ENCODE measurements at places on chromosomes 1 and 21.

- peak; percentile 6 for DNase-seq
Measured at GRCh38 chr1:67766141-67766978, 66.9 kb downstream of the GNG12 start.

DNA sequence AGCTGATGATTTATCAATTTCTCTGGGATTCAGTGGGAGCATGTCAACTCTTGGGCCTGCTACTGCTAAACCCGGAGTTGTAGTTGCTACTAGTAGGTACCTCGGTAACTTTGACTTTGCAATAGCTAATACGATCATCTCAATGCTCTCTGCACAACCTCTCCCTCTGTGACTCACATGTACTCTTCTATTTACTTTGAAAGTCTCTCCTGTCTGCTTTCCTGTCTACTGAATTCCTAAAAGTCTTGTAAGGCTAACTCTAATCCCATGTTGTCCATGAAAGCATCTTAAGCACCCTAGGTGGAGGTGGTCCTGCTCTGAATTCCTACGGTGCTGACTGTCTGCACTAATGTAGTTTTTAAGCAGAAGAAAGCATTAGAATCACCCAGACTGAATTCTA lies 29.3 kb downstream of the SLC9C2 start:
- DNase-seq, result no peak

DNA sequence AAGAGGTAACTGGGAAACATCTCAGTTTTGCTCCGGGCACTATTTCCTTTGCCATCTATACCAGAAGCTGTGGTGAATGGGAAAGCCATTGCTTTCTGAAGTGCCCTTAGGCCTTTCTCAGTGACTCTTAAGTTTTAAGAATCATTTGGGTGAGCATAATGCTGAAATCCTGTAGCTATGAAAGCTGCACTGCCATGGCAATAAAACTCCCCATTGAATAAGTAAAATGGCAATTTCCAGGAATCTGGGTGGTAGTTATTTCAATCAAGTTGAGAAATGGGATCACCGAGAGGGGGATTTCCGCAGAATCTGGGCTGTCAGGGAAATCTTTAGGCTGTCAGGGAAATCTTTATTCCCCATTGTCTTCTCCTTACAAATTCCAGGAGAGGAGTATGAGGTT lies 26.8 kb upstream of the MACF1 start:
- no peak for DNase-seq

DNA sequence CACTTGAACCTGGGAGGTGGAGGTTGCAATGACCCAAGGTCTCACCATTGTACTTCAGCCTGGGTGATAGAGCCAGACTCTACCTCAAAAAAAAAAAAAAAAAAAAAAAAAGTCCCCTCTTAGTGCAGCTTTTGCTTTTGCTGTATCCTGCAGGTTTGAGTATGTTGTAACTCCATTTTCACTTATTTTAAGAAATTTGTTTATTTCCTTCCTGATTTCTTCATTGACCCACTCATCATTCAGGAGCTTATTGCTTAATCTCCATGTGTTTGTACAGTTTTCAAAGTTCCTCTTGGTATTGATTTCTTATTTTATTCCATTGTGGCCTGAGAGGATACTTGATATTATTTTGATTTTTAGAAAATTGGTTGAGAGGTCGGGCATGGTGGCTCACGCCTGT lies 50.9 kb upstream of the AK4 start:
- no peak for DNase-seq

DNA sequence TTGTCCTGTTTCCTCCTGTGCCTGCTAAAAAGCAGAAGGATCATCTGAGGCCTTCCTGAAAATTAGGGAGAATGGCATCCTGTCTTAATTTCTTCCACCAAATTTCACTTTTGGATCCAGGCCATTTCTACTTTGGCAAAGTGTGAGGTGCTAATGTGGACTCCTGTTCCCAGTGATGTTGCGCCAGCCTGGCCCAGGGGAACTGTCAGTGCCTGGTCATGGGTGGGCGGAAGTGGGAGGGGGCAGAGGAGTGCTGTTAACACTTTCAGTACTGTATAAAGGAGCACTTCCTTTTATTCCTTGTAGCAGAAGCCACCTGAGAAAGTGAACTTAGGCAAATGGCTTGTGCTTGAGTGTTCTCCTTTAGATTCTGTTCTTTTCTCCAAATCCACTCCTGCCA lies 19.9 kb downstream of the ELAPOR1 start:
- no peak for DNase-seq

GRCh38 chr1:3610527-3611169 lies 660 bp downstream of the MEGF6 start:
- no peak for DNase-seq

DNA sequence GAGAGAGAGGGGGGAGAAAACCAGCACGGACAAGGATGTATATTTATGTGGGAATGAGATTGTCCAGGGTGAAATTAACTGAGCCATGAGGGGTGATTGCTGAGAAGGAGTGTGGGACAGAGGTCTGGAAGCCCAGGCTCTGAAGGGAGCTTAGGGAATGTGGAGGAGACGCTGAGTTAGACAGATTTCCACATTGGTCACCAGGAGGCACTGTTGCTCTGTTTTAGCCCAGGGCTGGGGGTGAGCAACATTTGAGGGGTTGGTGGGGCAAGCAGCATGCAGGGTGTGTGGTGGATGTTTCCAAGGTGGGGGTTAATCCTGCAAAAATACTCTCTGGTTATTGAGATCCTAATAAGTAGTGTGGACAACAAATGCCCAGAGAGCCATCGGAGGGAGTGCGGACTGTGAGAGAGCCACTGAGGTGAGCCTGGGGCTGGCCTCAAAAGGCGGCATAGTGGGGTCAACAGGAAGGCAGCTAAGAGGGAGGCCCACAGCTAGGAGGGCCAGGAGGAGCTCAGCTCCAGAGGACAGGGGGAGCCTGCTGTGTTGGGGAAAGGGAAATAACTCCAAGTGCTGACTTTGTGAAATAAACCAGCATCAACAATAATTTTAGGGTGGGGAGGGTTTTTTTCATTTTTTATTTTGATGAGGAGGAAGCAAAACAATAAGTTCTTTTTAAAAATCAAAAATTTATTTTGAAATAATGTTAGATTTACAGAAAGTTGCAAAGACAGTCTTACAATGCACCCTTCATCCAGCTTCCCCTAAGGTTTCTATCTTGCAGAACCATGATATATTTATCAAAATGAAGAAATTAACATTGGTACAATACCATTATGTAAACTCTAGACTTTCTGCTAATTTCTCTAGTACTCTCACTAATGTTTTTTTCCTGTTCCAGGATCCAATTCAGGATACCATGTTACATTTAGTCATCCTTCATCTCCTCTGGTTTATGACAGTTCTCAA lies 82.8 kb upstream of the CD34 start:
- DNase-seq, result no peak

- DNase-seq, result no peak
Measured at GRCh38 chr21:38321568-38321967, 64.8 kb downstream of the KCNJ15 start.

DNA sequence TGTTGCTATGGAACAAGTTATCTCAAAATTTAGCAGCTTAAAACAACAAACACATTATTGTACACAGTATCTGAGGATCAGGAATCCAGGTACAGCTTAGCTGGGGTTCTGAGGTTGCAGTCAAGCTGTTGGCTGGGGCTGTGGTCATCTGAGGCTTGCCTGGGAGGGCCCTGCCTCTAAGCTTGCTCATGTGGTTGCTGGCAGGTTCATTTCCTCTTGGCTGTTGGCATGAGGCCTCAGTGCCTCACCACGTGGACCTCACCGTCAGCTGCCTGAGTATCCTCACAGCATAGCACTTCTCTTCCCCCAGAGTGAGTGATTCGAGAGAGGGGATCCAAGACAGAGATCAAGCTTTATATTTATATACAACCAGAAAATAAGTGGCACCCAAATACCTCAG lies 18.6 kb downstream of the NTPCR start:
- DNase-seq, result no peak

GRCh38 chr1:206753141-206753540 lies 17.4 kb upstream of the IL19 start:
- no peak for DNase-seq

GRCh38 chr1:163820766-163821165 lies 499.0 kb downstream of the NUF2 start:
- no peak for DNase-seq

DNA sequence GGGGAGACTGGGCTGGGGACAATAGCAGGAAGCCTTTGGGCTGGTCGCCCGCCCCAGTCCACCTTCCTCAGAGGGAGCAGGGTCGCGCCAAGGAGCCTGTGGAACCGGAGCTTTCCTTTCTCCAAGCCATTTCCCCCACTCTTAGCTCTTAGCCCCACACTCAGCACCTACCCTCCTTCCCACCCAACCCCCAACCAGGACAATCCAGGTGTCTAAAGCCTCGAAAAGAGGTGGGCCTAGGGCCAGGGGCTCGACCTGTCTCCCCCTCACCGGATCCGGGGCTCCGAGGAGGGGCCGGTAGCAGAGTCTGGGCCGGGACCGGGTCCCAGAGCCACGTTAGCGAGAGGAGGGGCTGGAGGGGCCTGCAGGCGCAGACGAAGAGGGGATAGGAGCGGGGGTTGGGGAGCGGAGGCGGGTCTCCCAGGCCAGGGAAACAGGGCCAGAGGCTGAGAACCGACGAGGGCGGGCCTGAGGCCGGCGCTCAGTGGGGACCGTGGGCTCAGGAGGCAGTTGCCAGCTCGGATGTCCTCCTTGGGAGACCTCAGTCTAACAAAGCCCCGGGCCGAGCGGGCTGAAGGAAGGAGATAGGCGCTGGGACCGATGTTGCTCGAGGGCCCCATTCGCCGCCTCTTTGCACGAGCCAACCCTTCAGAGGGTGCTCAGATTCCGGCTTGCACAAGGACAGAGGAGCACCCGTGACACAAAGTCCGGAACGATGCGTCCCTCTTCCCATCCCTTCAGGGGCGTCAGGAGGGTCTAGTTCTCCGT lies 943 bp downstream of the SEMA6C start:
- no peak for DNase-seq

DNA sequence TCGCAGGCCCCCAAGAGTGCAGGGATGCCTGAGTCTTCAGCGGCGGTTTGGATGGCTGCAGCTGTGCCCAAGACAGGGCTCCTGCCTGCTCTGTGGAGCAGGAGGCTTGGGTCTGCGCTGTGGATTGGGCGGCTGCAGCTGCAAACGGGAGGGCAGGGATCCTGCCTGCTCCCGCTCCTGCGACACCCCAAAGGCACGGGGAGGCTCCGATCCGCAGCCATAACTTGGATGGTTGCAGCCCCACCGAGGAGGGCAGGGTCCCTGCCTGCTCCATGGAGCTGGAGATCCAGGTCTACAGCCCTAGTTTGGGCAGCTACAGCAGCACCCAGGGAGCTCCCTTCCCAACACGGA lies 898.8 kb upstream of the NEGR1 start:
- DNase-seq, result no peak

DNA sequence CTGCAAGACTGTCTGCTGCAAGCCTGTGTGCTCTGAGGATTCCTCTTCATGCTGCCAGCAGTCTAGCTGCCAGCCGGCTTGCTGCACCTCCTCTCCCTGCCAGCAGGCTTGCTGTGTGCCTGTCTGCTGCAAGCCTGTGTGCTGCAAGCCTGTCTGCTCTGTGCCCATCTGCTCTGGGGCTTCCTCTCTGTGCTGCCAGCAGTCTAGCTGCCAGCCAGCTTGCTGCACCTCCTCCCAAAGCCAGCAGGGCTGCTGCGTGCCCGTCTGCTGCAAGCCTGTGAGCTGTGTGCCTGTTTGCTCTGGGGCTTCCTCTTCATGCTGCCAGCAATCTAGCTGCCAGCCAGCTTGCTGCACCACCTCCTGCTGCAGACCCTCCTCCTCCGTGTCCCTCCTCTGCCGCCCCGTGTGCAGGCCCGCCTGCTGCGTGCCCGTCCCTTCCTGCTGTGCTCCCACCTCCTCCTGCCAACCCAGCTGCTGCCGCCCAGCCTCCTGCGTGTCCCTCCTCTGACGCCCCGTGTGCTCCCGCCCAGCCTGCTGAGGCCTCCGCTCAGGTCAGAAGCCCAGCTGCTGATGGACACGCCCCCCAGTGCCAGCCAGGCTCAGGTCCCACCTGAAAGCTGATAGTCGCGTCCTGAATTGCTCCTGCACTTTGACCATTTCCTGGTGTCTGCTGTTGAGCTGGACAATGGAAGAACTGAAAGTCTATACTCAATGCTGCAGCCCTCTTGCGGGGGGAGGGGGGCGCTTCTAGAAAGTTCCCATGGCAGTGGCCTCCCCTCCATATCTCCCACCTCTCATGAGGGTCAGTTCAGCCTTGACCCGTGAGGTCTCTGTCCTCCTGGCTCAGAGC lies 1.2 kb downstream of the KRTAP10-4 start:
- DNase-seq, result no peak

DNA sequence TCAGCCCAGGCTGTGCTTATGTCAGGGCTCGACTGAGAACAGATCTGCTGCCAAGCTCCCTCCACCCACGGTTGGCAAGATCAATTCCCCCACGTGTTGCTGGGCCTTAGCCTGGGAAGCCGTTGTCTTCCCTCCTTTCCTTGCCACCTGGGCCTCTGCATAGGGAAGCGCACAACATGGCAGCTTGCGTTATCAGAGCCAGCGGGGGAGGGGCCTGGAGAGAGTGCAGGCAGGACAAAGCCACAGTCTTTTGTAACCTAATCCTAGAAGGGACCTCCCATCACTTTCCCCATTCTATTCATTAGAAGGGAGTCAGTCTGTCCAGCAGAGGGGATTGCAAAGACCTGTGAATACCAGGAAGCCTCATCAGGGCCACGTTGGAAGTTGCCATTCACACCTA lies 17.0 kb upstream of the IGSF21 start:
- no peak for DNase-seq

DNA sequence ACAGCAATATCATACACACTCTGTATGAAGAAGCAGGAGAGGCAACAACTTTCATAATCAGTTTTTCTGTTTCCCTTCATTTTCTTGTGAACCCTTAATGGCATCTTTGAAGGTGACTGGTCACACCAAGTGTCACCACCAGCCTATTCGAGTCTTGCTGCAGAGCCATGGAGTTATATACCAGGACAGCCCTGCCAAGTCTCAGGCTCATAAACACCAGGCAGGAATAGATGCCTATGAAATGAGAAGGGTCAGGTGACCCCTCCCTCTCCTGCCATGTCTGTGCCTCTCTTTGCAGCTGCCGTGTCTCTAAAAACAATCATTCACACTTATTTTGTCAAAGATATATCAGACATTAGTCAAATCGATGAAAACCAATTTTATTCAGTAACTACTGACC lies 28.0 kb downstream of the NECAP2 start:
- no peak for DNase-seq

DNA sequence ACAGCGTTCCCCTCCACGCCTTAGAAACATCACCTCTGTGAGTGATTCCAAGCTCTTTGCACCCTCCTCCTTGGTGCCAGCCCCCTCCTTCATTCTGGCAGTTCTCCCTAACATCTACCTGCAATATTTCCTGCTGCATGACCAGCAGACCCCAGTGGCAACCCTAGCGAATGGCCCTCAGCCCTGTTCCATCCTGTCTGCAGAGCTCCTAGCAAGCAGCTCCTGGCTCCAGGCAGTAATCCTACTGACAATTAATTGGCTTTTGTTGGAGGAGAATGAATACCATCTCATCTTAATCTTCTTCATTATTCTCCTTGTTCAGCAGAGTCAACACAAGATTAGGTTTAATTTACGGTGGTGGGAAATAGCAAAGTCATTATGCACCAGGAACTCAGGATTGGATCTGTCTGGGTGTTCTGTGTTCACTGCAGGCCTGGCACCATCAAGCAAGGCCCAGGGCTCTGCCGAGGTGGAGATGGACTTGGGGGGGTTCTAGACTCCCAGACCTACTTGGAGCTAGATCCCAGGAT lies 12.4 kb downstream of the FBXO2 start:
- DNase-seq, result no peak

All from activated CD8-positive, alpha-beta memory T cell treated with anti-CD3 and anti-CD28 coated beads for 1 hour (primary cell).